ENCODE measurements at places on chromosomes 1 and 21.

- no peak for DNase-seq
Observed at GRCh38 chr1:87765681-87766070, 437.0 kb downstream of the LMO4 start.

- no peak for DNase-seq
Observed at GRCh38 chr21:28212061-28212460, 780.6 kb downstream of the LTN1 start.

- no peak for DNase-seq
Observed at GRCh38 chr21:14918527-14918926, 146.3 kb downstream of the NRIP1 start.

DNA sequence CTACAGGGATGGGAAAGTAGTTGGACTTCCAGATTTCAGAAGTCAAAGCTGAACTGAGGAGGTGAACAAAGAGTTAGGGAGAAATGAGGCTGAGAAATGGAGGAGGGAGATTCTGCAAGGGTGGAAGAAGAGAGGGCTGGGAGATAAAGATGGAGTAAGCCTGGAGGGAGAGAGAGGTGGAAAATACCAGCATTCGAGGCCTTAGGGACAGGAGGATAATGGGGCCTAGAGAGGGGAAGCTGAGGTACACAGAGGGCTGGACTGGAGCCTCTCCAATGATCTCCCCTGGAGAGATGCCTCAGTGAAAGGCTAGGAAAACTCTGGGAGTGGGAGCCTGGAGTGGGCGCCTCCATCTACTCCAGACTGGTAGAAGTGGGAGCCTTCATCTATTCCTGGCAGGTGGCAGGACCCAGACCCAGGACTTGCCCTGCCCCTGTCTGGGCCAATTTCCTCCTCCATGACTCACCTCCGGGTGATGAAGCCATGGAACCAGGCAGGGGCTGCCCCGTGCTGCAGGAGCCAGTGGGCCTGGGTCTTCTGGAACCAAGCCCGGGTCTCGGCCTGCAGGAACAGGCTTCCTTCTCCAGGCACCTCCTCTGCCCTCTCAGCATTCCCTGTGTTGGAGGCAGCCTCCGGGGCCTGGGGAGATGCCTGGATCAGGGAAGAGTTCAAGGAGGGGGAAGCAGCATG, 1.9 kb downstream of the SH2D2A start:
- DNase-seq: peak; percentile 69

DNA sequence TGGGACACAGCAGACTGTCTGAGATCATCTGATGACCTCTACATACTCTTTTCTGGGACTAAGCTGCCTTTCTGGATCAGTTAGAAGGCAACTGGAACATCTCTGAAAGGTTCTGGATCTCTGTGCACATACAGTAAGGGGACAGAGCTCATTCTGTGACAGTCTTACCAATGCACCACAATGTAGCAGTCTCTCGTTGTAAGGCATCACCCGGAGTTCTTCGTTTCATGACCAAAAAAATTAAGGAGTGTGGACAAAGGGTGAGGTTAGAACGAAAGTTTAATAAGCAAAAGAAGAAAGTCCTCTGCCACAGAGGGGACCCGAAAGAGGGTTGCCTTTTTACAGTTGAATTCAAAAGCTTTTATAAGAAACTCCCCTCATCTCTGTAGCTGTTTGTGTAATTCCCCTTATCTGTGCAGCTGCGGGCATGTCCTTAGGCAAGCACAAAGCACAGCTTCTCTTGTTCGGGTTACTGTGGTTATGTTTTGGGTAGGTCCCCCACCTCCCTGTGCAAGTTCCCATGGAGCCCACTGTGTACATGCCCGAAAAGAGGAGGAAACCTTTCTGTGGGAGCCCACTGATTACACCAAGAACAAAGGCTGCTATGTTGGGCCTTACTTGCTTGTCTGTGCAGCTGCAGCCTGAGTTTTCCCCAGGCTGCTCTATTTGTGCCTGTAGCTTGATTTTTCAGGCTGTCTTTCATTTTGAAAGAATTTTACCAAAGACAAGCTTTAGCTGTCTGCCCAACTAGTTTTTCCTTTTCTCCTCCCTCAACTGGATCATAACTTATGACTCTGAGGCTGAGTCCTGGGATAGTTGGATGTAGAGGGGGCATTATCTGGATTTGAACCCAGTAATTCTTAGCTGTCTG, 53.1 kb upstream of the CACNA1E start:
- DNase-seq: no peak

- DNase-seq: no peak
Observed at GRCh38 chr1:11485191-11485590, 6.2 kb downstream of the DISP3 start.

DNA sequence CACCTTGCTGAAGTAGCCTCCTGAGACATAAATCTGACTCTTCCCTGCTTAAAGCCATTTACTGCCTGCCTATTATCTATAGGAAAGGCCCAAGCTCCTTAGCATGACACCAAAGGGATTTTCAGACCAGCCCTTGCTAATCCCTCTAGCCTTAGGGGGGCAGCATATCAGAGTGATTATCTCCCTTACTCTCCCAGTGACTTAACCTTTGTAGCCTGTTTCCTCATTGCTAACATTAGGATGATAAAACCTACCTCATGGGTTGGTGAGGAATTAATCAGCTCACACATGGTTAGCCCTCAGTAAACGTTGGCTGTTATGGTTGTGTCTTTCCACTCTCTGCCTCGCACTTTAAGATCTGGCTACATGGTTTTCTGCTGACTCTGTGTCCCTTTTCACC, 70.1 kb downstream of the ROR1 start:
- no peak for DNase-seq

- DNase-seq: no peak
Observed at GRCh38 chr1:155005076-155006011, 2.7 kb downstream of the ZBTB7B start.

DNA sequence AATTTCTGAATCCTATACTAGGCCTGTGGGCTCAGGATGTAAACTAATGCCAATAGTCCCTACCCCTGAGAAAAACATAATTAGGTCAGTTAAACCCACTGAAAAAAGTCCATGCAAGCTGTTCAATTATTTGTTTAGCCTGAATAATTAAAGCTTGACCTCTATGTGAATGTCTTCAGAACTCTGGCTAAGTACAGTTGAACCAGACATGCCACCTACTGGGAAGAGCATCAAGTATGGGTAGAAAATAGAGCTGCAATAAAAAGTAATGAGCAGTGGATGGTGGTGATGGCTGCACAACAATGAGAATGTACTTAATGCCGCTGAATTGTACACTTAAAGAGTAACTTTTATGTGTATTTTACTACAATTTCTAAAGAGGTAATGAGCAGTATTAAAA, 23.6 kb upstream of the SLC19A2 start:
- no peak for DNase-seq

DNA sequence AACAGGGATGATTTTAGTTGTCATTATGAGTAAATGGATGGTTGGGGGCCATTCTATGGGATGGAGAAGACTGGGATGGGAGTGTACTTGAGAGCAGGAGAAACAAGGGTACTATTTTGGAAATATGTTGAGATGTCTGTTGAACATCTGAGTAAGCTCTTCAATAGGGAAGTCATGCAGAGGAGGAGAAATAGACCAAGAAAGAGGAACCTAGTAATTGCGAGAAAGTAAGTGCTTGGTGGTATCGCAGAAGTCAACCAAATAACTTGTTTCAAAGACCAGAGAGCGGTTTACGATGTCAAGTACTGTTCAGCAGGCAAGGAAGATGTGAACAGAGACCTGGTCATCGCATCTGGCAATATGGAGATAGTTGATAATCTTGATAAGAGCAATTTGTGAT, 22.4 kb upstream of the CHRM3 start:
- no peak for DNase-seq

DNA sequence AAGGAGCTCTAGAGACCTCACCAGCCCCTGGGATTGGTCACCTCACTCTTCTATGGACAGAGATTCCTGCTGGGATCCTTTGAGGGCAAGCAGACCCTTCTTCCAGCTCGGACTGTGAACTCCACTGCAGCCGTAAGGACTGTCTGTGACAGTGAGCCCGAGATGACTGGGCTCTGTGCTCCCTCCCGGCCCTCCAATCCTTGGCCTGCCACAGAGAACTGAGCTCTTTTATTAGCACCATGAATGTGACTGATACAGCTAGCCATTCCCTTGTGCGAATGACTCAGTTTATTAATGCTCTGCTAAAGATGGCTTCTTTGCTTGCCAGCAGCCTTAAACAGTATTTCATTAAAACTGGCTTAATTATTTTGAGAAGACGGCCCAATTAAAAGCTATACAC, 194.6 kb upstream of the LMO4 start:
- no peak for DNase-seq

DNA sequence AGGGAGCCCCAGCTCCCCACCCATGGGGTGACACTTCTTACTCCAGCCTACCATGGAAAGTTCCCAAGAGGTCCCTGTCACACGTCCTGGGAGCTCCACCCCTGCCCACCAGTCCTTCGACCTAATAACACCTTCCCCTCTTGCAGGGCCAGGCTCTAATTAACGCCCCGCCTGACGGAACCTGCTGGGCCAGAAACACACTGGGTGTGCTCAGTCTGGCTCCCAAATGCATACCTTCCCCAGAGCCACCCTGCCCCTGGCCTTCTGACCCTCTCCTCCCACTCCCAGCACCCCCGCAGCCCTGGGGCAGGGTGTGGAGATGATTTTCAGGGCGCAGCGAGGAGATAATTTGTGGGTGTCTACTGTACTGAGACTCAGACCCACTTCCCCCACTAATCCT, 20.6 kb downstream of the PGLYRP3 start:
- no peak for DNase-seq

- DNase-seq: no peak
Observed at GRCh38 chr1:212235857-212236256, 49.4 kb upstream of the PPP2R5A start.

GRCh38 chr1:212689196-212689725, 10.4 kb downstream of the BATF3 start:
- DNase-seq: no peak

- DNase-seq: no peak
Observed at GRCh38 chr1:82441402-82441801, 640.7 kb downstream of the ADGRL2 start.

DNA sequence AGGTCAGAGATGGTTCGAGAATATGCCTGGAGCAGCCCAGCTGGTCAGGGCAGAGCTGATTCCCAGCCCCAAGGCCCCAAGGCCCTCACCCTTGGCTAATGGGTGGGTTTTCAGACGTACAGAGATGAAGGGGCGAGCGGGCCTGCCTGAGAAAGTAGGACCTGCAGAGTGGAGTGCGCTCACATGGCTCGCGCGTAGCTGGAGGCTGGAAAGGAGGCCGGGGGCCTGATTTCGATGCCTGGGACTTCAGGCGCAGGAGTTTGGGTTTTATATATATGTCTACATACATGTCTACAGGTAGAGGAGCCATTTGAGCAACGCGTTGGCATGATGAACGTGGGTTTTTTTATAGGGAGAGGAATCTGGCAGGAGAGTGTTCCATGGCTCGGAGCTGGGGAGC, 8.9 kb downstream of the COQ8A start:
- DNase-seq: no peak

- DNase-seq: no peak
Observed at GRCh38 chr1:206508956-206509355, 1.6 kb downstream of the RASSF5 start.

DNA sequence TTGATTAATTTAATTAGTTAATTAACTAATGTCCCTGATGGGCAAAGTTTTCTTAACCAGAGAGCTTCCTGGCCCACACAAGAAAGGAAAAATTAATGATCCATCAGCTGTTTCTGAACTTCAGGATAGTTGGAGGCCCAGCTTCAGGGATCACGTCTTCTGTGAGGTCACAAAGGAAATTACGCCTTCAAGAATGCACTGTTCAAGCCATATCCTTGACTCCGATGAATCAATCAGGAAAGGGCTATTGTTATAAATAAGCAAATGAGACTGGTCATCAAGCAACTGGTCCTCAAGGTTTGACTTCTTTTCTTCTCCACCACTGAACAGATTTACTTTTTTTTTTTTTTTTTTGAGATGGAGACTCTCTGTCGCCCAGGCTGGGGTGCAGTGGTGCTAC, 40.6 kb downstream of the TCP10L start:
- DNase-seq: no peak

DNA sequence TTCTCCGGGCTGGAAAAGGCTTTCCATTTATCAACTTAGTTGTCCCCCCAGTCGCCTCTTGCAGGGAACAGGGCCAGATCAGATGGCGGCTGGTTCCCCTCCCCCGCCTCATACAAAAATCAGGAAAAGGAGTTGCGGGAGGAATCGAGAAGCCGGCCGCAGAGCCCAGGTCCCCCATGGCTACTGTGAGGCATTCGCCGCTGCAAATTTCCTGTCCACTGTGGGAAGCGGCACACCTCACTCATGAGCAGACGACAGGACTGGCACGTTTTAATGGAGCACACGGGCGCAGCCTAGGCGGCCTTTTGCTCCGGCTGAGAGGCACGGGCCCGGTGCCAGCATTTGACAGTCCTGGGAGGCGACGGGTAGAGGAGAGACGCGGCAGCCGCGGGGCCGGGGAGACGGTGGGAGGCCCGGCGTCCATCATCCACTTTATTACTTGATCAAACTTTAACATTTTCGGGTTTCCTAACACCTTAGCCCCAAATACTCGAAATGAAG, 1.1 kb downstream of the GNG4 start:
- no peak for DNase-seq

DNA sequence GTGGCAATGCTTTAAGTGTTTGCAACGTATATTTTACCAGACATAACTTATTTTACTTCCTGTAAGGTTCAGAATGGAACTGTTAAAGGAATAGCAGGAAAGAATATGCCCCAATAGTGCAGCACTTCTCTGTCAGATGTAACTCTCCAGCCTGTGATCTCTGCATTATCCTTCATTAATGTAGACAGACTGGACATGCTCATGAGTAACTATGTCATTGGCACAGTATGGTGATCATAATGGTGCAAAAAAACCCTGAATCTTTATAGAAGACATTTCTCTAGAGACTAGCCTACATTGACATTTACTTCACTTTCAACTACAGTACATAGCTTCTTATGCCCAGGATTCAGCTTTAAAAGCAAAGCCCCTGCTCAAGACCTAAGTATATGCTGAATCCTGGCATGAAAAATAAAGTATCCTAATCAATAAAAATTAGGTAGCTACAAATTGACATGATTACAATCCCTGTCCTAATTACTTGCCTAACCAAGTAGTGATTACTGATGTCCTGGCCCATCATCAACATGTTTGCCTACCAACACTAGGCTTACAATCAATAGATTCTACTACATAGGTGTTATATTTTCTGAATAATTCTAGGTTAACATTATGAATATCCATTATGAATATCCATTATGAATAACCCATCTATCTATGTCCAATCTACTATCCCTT, 13.9 kb downstream of the COX20 start:
- no peak for DNase-seq

DNA sequence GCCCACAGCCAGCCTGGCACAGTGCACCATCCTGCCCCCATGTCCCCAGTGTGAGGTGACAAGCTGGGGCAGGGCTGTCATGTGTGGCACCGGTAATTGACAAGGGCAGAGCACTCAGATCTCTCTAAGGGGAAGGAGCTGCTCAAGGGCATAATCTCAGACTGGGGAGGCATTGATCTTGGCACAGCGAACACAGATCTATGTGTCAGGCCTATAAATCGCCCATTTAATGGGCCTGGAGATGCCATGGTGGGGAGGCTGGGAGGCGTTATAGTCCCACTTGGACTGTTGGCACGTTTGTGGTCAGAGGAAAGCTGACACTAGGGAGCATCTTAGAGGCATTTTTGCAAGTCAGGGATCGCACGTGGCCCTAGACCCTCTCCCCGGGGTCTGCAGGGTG, 594.1 kb downstream of the PTPRU start:
- no peak for DNase-seq

- DNase-seq: no peak
Observed at GRCh38 chr1:200837931-200838571, 34.7 kb upstream of the GPR25 start.

- DNase-seq: peak; percentile 74
Observed at GRCh38 chr1:145960468-145961108, 2.8 kb upstream of the LIX1L start.

Data from activated T-cell treated with anti-CD3 and anti-CD28 coated beads, Interleukin-2, amount 50 U/mL, for 48 hours (primary cell).